Cardiac muscle cell (in vitro differentiated cells and primary cell): ENCODE measurements at places on chromosomes 7 and 10.

GRCh38 chr10:83545901-83546391 is 593.4 kb upstream of the GHITM start:
- H3K4me1 ChIP-seq: peaks cover 16% of the 10 kb centered on the region
- peak overlapping the region; percentile 85 for H3K27ac ChIP-seq
- DNase-seq: peak; percentile 58

DNA sequence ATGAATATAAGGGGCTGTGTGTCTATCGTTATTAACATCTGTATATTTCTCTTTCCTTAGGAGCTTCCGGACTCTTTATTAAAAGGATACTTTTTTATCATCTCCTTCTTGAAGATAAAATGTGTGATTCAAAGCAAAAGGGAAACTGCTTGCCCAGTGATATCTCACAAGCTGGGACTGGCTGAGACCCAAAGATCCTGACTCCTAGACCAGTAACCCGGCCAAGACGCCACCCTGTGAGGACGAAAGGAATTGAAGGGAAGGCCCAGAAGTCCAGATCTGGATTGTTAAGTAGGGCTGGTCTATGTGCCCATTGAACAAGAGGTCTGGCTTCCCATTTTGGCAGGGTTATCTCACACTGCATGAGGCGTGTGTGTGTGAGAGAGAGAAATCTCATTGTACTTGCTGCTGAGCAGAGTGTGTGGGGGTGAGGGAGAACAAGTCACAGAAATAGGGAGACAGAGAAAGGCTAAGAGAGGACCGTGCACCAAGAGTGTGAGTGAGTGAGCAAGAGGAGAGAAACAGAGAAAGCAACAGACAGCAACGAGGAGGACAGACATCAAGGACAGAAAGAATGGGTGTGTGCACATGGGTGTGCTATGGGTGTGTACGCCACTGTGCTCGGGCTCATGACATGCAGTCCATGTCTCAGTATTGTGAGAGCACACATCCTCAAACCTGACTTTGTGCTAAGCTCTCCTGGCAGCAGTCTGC is 75.4 kb downstream of the PLXNA4 start:
- H3K4me3 ChIP-seq: no peak overlapping the region
- H3K36me3 ChIP-seq: no peaks in the 10 kb centered on the region
- peak; percentile 39 for DNase-seq
- no peak overlapping the region for H3K27ac ChIP-seq

GRCh38 chr7:70678621-70679251 is 453.2 kb upstream of the GALNT17 start:
- H3K27me3 ChIP-seq: peaks cover 61% of the 10 kb centered on the region
- peaks cover 15% of the 10 kb centered on the region for H3K4me1 ChIP-seq
- H3K27ac ChIP-seq: no peak overlapping the region

DNA sequence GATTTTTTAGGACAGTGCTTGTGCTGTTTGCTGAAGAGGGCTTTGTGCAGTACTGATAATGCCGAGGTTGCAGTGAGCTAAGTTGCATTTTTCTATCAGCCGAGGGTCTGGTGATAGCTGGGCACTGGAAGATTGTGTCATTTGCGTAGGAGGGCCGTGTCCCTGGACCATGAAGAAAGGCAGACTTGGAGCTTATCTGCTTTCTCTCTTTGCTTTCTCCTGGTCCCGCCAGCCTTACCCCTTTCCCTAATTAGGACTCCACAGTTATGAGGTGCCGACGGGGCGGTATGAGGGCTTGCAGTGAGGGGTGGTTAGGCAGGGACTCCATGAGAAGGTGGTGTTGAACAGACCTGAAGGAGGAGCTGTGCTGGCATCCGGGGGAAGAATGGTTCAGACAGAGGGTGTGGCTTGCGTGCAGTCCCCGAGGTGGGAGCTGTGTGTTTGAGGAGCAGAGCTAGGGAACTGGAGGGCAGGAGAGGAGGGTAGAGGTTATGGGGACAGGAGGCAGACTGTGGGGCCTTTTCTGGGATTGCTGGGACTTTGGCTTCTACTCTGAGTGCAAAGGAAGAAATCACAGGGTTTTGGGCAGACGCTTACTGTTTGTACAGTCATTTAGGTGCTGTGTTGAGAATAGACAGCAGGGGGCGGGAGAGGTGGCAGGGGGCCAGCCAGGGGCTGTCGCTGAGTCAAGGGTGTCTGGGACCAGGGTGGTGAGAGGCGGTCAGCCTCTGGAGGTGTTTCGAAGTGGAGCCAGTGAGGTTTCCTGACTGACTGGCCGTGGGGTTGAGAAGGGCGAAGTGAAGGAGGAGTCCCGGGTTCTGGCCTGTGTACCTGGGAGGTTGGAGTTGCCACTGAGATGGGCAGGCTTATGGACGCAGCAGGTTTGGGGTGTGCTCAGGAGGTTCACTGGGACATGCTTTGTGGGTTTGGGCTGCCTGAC is 43.4 kb downstream of the PRF1 start:
- H3K4me1 ChIP-seq: peaks cover 31% of the 10 kb centered on the region
- H3K27me3 ChIP-seq: no peaks in the 10 kb centered on the region
- peak; percentile 89 for DNase-seq
- H3K27ac ChIP-seq: peak overlapping the region; percentile 87
- no peak overlapping the region for H3K4me3 ChIP-seq

- H3K36me3 ChIP-seq: no peaks in the 10 kb centered on the region
- H3K4me3 ChIP-seq: no peak overlapping the region
- peaks cover 44% of the 10 kb centered on the region for H3K4me1 ChIP-seq
- no peak overlapping the region for H3K27ac ChIP-seq
- no peaks in the 10 kb centered on the region for H3K27me3 ChIP-seq
These were observed 12.9 kb downstream of the BAG3 start for GRCh38 chr10:119663866-119664698.

DNA sequence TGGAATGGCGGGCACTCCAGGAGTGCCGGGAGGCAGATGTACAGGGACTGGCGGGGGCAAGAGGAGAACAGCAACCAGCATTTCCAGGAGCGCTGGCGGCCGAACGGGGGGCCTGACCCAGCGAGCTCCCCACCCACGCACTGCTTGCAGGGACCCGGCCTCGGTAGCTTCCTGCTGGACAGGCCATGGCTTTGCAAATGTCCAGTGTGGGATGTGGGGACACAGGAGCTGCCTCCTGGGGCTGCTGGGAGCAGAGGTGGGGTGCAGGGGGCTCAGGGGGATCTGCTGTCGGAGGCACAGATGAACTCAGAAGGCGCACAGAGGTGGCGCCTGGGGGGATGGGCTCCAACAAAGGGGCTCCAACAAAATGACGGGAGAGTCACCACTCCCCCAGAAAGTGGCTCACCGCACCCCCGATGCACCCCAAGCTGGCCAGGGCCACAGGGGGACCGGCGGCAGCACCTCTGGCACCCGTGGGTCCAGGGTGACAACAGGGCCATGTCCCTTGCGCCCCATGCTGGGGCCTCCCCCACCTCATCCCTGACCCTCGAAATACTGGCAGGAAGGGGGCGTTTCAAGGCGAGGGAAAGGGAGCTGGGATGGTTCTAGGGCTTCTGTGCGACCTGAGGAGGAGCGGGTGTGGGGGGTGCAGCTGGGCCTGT is 41.1 kb downstream of the AP5Z1 start:
- no peak overlapping the region for H3K4me3 ChIP-seq
- no peak overlapping the region for H3K27ac ChIP-seq
- H3K27me3 ChIP-seq: no peaks in the 10 kb centered on the region
- peaks cover 8% of the 10 kb centered on the region for H3K36me3 ChIP-seq
- H3K4me1 ChIP-seq: no peaks in the 10 kb centered on the region

DNA sequence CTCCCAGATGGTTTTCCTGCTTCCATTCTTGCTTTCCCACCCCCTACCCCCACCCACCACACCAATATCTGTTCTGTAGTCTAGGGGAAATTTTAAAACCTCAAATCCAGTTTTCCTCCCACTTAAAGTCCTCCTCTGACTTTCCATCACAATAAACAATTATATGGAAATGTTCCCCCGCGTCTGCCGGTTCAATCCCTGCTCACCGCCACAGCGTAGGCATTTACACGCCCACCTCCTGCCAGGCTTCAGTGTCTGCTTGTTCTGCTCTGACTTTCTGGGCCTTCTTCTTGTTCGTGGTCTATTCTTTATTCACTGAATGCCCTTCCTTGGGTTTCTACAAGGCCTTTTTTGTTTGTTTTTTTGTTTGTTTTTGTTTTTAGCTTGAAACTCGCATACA is 633.0 kb upstream of the MKI67 start:
- no peak overlapping the region for H3K4me3 ChIP-seq
- H3K36me3 ChIP-seq: no peaks in the 10 kb centered on the region
- H3K27me3 ChIP-seq: no peaks in the 10 kb centered on the region
- H3K27ac ChIP-seq: no peak overlapping the region

DNA sequence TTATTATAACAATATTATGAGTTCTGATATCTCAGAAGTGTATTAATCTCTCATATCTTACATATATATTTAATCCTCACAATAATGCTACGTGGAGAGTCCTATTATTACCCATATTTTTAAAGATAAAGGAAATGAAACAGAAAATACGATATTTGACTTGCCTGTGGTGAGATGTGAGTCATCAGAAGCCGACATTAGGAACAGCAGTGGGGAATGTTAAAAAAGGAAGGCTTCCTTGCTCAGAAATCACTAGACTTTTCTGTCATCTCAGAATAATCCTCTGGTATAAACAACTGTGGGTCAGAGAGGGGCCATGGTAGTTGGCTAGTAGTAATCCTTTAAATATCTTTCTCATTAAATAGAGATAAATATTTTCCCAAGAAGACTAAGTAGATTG is 402.3 kb upstream of the PCDH15 start:
- H3K36me3 ChIP-seq: no peaks in the 10 kb centered on the region
- no peaks in the 10 kb centered on the region for H3K27me3 ChIP-seq
- H3K4me3 ChIP-seq: no peak overlapping the region
- H3K4me1 ChIP-seq: peaks cover 1% of the 10 kb centered on the region
- no peak for DNase-seq

DNA sequence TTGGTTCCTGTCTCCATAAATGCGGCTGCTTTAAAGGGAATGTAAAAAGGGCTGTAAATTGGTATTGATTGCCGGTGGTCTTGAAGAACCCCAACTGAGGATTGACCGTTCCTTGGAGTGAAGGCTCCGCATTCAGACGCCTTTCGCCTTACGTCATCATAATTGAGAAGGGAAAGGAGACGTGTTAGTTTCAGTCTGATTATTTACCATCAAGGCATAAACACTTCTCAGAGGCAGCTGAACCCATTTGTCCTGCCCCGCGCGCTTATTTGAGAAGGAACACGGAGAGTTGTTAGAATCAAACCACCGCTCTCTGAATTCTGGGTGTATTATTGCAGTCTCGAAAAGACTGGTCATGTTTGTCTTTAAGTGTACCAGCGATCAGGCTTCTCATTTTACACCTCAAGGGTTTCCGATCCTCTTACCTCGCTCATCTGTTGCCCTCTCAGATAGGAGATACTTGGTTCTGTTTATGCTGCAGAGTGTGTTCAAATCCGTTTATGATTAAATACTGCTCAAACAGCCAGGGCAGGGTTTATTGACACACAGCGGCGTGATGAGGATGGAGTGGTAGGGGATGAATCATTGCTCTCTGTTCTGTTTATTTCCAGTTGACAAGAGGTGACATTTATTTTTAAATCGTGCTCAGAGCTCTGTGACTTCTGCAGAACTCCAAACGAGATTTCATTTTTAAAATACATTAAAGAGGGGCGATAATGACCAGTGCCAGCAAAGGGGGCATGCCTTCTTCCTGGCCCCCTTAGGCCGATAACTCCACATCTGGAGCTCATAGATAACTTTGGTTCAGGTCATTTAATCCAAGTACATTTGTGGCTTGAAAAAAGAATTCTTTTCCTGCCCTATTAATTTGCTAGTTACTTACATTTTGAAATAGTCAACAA is 30.4 kb downstream of the FOXK1 start:
- H3K4me3 ChIP-seq: no peak overlapping the region
- DNase-seq: no peak
- no peaks in the 10 kb centered on the region for H3K36me3 ChIP-seq

GRCh38 chr7:2564970-2565540 is 6.3 kb downstream of the IQCE start:
- H3K27me3 ChIP-seq: no peaks in the 10 kb centered on the region
- no peak overlapping the region for H3K4me3 ChIP-seq
- H3K27ac ChIP-seq: no peak overlapping the region
- no peak for DNase-seq
- H3K36me3 ChIP-seq: no peaks in the 10 kb centered on the region
- peaks cover 11% of the 10 kb centered on the region for H3K4me1 ChIP-seq

GRCh38 chr10:33886299-33886698 is 551.8 kb upstream of the NRP1 start:
- H3K4me3 ChIP-seq: no peak overlapping the region
- H3K27ac ChIP-seq: no peak overlapping the region
- no peak for DNase-seq
- H3K4me1 ChIP-seq: peaks cover 4% of the 10 kb centered on the region
- no peaks in the 10 kb centered on the region for H3K27me3 ChIP-seq

GRCh38 chr7:2920956-2921652 is 77.0 kb upstream of the GNA12 start:
- no peak overlapping the region for H3K4me3 ChIP-seq
- DNase-seq: peak; percentile 31
- H3K27ac ChIP-seq: no peak overlapping the region
- H3K4me1 ChIP-seq: no peaks in the 10 kb centered on the region
- H3K36me3 ChIP-seq: no peaks in the 10 kb centered on the region
- no peaks in the 10 kb centered on the region for H3K27me3 ChIP-seq

DNA sequence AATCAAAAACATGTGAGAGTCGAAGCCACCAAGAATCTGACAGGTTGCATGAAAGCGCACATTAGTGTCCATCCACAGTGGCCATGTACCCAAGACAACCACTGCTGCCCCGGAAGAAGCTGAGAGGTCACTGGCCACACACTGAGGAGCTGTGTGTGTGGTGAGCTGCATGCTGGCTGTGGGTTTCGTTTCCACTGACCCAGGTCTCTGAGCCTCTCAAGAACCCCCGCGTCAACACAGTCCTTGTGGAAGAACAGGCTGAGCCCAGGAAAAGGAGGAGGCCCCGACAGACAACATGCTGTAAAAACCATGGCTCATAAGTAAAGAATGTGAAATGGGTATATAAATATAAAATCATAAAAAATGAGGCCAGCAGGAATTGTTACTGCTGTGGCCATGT is 8.2 kb downstream of the VIPR2 start:
- H3K36me3 ChIP-seq: no peaks in the 10 kb centered on the region
- no peak overlapping the region for H3K4me3 ChIP-seq
- no peaks in the 10 kb centered on the region for H3K27me3 ChIP-seq

- no peaks in the 10 kb centered on the region for H3K27me3 ChIP-seq
- no peak overlapping the region for H3K27ac ChIP-seq
- H3K36me3 ChIP-seq: no peaks in the 10 kb centered on the region
- DNase-seq: no peak
- H3K4me3 ChIP-seq: no peak overlapping the region
These were observed 558.2 kb upstream of the GALNT17 start for GRCh38 chr7:70573696-70574095.

- no peak overlapping the region for H3K27ac ChIP-seq
- no peak for DNase-seq
- H3K4me1 ChIP-seq: no peaks in the 10 kb centered on the region
- H3K27me3 ChIP-seq: no peaks in the 10 kb centered on the region
- no peak overlapping the region for H3K4me3 ChIP-seq
These were observed 247.1 kb upstream of the SHH start for GRCh38 chr7:156059369-156059768.

- DNase-seq: no peak
- no peaks in the 10 kb centered on the region for H3K27me3 ChIP-seq
These were observed 282.7 kb upstream of the ZNF32 start for GRCh38 chr10:43931308-43931930.
